Fibroblast of lung (primary cell): ENCODE measurements at places on chromosomes 13 and 19.

GRCh38 chr13:19575230-19575629 lies 13.9 kb upstream of the TPTE2 start:
- DNase-seq = no peak

DNA sequence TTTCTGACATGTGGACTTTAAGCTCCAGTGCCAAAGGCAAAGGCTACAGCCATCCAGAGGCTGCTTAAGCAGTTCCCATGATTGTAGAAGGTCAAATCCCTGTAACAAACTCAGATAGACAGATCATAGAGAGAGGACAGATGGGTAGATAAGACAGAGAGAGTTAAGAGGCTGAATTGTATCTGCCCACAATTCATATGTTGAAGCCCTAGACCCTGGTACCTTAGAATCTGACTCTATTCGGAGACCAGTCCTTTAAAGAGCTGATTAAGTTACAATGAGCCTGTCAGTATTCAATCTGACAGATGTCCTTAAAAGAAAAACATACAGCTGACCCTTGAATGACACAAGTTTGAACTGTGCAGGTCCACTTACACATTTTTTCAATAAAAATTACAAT lies 115.2 kb downstream of the RAP2A start:
- DNase-seq = no peak

DNA sequence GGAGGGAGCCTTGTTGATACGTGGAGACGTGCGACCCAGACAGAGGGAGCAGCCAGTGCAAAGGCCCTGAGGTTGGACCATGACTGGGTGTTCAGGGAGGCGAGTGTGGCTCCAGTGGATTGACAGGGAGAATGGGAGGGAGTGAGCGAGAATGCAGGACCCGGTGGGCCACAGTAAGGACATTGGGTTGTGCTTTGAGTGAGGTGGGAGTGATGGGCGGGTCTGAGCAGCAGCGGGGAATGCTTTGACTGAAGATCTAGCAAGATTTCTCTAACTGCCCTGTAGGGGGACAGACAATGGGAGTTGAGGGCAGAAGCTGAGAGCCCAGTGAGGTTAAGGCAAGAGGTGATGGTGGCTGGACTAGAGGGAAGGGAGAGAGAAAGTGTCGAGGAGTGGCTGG lies 7.7 kb upstream of the NANOS2 start:
- DNase-seq = no peak

- no peak for DNase-seq
These were observed 1265.5 kb downstream of the PCDH9 start for GRCh38 chr13:65964672-65965071.

DNA sequence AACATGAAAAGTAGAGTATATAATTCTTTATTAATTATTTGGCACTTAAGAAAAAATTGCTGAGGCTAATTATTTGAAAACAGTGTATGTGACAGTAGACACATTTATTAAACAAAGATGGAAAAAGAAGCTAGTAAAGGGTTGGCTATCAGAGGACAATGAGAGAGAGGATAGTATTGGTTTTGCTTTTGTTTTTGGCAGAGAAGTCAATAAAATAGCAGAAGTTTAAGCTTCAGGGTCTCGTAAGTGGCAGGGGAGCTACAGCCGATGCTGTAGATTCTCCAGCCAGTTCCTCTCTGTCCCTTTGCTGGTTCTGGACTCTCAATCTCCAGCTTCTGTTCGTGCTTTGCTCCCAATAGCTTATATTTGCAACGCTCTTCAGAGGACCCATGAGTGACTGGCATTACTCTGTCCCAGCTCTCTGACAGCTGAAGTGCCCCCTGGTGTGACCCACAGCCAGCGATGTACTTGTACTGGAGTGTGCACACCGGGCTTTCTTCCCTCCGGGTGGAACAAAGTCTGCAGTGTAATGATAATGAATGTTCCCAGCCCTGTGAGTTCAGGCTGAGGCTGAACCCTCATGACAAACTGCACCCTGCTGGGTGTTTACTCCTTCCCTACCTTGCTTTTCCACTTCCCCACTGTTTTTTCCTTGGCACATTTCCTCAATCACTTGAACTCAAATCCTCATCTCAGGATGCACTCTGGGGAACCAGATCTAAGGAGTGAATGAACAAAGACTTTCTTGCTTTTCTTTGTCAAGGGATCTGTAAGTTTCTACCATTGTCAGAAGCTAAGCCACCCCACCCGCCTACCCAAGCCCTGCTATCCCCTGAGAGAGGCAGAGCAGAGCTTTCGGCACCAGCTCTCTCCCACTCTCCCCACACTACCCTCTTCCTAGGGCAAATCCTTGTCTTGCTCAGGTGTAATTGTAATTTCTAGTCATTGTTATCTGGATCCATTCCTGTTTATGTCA lies 254.8 kb downstream of the LHFPL6 start:
- no peak for DNase-seq

GRCh38 chr19:15365264-15365663 lies 14.3 kb downstream of the AKAP8 start:
- no peak for DNase-seq

- no peak for DNase-seq
These were observed 42.7 kb downstream of the GATAD2A start for GRCh38 chr19:19448238-19448544.

- DNase-seq = no peak
These were observed 53.6 kb upstream of the FARP1 start for GRCh38 chr13:98089246-98089645.

GRCh38 chr13:102580552-102581169 lies 16.1 kb upstream of the TPP2 start:
- peak; percentile 49 for DNase-seq

DNA sequence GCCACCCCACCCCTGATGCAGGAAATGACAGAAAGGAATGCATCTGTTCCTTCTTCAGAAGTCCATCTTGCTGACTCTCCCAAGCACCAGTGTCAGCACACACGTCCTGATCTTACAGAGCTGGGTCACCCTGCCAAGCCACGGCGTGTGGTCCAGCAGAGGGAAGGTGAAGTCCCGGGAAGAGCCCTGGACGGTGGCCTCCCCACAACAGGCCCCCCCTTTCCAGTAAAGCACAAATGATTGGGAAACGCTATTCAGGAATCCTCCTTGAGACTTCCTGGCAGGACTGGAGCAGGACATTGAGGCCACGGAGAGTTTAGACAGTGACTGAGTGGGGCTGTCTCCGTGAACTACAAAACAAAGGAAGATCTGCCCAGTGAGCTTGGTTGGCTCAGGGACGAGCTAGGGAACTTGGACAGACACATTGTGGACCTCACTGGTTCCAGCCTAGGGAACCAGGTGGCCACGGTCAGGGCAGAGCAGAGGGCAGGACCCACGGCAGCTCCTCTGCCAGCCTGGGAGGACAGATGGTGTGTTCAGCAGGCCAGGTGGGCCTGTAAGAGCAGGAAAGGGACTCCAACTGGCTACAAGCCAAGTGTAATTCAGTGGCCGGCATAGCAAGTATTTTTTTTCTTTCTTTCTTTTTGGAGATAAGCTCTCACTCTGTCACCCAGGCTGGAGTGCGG lies 41.7 kb downstream of the ELL start:
- DNase-seq = peak; percentile 62

- DNase-seq = peak; percentile 76
These were observed 14.2 kb upstream of the PNMA8C start for GRCh38 chr19:46442808-46443450.

- DNase-seq = no peak
These were observed 19.7 kb downstream of the PNPLA6 start for GRCh38 chr19:7554990-7555864.

DNA sequence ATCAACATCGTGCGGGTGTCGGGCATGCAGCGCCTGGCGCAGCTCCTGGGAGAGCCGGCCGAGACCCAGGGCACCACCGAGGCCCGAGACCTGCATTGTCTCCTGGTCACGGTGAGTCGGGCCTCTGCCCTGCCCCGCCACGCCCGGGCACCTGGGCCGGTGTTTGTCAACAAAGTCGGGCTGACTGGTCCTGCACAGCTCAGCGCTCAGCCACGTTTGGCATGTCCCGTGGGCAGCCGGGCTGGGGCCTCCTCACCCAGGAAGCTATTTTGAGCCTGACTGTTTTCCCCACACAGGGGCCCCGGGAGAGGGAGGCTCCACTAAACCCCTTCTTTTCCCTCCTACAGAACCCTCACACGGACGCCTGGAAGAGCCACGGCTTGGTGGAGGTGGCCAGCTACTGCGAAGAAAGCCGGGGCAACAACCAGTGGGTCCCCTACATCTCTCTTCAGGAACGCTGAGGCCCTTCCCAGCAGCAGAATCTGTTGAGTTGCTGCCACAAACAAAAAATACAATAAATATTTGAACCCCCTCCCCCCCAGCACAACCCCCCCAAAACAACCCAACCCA lies 1.3 kb downstream of the GADD45B start:
- no peak for DNase-seq

- DNase-seq = no peak
These were observed 3.3 kb downstream of the ICAM5 start for GRCh38 chr19:10292789-10293636.

- no peak for DNase-seq
These were observed 179.6 kb downstream of the EFNB2 start for GRCh38 chr13:106355866-106356265.

DNA sequence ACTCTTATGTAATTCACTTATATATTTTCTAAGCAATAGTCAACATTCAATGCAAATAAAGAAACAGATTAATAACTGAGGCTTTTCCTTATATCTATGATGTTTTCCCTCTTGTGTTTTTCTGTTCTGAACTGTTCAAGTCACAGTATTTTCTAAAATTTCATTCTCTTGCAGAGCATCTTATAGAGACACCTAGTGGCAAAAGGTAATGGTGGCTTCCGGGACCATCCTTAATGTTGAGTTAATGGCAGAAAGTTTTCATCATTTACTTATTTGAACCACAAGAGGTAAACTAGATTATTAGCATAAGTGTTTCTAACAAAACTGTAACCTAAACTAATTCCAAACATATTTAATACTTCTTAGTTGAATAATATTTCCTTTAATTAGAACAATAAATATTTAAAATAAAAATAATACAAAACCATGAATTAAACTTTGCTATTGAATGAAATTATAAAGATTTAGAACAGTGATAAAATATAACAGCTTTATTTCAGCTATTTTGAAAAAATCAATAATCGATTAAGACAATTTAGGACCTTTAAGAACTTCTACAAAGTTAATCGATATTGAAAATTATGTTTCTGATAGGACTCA lies 1.7 kb upstream of the SLITRK5 start:
- DNase-seq = peak; percentile 42

GRCh38 chr19:7255119-7255518 lies 39.1 kb downstream of the INSR start:
- no peak for DNase-seq

DNA sequence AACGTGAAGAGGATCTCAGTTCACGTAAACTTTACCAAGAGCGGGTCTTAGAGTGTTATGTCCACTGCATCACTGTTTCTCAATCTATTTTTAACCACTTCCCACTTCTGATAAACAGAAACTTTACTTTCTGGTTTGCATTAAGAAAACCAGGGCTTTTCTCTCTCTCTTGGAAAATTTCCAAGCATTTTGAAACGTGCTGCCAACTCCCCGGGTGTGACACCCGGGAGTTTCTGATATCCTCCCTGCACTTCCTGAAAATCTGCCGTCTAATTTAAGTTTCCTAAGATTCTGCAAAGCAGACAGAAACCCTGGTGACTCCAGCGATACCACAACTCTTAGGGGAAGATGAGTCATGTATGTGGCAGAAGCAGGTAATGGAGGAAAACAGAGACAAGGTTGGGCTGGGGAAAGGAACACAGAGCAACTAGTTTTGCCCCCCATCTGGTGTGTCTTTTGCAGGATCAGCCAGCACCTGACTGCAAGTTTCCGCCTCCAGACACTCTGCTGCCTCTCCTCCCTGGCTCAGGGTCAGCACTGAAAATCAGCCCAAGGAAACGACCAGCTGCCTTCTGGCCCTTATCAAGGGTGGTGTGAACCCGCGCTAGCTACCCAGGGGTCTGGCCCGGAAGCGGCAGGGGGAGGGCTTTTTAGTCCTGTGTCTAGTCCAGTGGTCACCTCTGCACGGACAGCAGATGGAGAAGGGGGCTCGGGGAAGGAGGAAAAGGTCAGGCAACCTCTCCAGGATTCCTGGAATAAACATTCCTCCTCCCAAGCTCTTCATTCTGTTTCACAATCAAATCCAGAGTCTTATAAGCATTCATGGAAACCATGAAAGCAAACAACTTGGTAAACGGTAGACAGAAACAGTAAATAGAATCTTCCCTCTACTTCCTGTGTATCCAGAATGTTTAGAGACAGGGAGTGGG lies 11.3 kb upstream of the FFAR2 start:
- DNase-seq = peak; percentile 63

DNA sequence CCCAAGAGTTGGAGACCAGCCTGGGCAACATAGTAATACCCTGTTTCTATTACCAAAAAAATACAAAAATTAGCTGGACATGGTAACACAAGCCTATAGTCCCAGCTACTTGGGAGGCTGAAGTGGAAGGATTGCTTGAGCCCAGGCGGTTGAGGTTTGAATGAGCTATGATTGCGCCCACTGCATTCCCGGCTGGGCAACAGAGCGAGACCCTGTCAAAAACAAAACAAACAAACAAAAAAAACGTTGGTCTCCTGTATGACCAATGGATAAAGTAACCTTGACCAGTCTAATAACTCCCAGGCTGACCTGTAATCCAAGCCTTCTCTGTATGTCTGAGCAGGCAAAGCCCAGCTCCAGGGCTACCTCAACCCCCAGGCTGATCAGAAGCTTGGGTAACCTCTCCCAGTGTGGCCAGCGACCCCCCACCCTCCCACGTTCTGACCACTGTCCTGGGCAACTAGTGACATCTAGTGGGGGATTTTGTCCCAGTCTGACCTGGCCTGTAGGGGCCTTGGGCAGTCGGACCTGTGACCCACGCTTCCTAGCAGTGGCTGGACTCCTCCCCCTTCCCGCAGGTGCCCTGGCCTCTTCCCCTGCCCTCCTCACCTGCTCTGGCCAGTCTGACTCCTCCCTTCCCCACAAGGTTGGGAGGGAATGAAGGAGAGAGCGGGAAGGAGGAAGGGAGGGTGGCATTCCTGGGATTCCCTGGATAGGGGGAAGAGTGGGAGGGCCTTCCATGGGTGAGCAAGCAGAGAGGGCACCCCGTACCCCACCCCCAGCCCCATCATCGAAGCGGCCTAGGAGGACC lies 1.0 kb upstream of the BCAM start:
- DNase-seq = peak; percentile 43

GRCh38 chr13:99472122-99472440 lies 29.2 kb upstream of the TM9SF2 start:
- no peak for DNase-seq

DNA sequence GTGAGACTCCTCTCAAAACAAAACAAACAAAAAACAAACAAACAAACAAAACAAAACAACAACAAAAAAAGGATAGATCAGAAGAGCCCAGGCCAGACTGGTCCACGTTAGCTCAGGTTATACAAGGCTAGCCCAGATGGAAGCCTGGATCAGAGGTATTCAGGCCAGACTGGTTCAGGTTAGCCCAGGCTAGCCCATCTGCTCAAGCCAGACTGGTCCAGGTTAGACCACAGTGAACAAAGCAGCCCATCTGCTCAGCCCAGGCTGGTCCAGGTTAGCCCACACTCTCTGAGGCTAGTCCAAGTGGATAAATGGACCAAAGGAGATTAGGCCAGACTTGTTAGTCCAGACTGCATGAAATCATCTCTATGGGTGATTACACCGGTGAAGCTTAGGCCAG lies 41.2 kb downstream of the CCL25 start:
- no peak for DNase-seq

GRCh38 chr13:30376426-30377311 lies 45.6 kb upstream of the UBE2L5 start:
- DNase-seq = no peak
